Thoracic aorta (tissue), 2 donors: ENCODE measurements at places on chromosomes 13 and 19. TPM values are rescaled to one million over a fixed set of nuclear protein-coding genes. Genes with fewer than 3 reads are reported as not detected.

GRCh38 chr13:23605831-23606230 lies 35.6 kb downstream of the TNFRSF19 start:
- DNase-seq: no peak

DNA sequence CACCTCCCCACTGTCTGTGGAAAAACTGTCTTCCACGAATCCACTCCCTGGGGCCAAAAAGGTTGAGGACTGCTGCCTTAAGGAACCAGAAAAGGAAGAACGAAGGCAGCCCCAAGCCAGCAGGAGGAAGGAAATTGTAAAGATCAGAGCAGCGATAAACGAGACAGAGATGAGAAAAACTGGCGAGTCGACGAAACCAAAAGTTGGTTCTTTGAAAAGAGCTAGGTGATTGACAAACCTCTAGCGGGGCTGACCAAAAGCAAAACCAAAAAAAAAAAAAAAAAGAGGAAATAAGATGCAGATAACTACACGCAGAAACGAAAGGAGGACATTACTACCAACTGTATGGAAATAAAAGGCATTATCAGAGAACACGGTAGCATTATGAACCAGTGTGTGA lies 76.9 kb downstream of the GADD45B start:
- no peak for DNase-seq

Gene ALOX5AP
- total RNA-seq: 27.5 TPM

Gene MADCAM1
- total RNA-seq: not detected

Gene PPP1R15A
- 139 TPM for total RNA-seq

Gene NLRP7
- total RNA-seq: not detected
